ENCODE measurements at places on chromosomes 7 and 10.

DNA sequence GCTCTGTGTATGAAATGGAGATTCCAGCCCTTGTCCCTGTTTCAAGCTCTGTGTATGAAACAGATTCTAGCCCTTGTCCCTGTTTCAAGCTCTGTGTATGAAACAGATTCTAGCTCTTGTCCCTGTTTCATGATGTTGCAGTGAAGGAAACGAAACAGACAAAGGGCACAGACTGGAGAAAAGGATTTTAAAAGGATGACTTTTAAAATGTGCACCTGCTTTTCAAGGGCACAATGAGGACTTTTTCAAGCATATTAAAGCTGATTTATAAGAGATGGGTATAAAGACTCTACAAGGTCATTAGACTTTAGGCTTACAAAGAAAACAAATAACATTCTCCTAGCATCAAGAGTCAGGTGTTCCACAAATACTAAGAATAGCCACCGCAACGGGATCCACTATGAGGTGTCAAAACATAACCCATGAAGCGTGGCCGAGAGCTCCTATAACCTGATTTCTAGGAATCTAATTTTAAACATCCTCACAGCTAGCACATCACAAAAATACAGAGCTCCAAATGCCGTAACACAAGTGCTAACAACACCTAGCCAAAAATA is 29.0 kb downstream of the DIP2C start:
- DNase-seq: no peak

DNA sequence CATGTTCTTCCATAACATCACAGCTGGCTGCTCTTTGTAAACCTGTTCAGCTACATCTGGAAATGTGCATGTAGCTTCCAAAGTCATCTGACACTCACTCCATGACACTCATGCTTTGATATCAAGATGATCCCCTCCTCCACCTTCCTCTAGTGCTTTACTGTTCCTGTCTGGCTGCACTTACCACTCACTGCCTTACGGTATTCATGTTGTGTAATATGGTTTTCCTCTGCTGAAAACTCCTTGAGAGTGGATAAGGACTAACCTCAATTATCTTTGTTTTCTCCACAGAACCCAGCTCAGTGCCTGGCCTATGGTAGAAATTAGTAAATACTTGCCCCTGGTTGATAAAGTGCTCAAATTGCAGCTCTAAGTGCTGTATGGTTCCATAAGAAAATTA is 483.9 kb downstream of the HTR7 start:
- no peak for DNase-seq

GRCh38 chr10:101450277-101451080 is 96.5 kb downstream of the BTRC start:
- no peak for DNase-seq

GRCh38 chr10:73809061-73809818 is 2.2 kb downstream of the NDST2 start:
- no peak for DNase-seq

DNA sequence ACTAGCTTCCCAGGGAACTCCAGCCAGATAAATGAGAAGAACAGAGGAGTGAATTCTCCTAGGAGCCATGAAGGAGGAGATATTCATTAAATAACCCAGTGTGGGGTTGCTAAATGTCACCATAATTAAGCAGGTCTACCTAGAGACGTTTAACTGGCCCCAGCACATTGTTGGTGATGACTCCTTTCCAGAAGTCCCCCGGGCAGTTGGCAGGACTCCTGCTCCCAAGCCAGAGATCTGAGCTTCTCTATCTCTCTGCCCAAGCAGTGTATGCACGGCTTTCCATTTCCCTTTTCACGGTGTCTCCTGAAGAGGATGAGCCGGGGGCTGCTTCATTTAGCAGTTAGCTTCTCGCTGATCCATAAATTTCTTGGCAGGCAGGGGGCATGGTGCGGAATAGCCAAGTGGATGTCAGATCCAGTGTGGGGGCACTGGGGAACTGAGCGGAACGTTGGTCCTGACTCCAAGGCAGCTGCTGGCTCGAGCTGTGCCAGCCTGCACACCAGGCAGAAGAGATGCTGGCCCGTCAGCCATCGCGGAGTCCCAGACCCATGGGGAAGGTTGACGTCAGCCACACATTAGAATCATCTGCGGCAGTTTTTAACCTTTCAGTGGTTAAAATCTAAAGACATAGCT is 142.0 kb upstream of the NPY start:
- DNase-seq: no peak

DNA sequence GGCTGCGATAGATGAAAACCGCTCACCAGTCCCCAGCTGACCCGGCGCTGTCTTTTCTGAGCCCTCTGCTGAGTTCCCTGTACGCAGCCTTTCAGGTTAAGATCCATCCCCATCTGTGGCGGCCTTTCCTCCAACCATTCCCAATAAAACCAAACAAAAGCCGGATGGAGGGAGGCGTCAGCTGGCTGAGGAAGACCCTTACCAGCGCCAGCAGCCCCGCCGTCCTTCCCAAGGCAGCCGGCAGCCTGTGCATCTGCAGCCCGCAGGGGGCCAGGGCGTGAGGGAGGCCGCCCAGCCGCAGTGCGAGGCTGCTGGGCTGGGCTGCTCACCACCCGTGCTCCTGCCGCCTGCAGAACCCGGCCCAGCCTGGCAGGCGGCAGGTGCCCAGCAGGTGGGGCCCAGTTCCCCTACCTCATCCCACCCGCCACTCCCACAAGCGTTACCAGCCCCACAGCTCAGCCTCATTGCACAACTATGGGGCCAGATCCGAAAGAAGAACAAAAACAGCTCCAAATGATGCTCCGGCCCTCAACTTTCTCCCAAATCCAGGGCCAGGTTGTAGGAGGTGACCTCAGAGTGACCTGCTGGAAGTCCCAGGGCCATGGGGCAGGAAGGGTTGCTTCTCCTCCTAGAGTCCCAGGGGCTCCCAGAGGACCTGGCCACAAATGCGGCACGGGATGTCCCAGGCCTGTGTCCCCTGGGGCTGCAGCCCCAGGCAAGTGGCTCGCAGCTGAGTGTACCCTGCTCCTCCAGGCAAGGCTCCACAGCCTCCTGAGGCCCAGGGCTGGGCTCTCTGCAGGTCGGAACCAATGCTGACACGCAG is 23.8 kb downstream of the PAPOLB start:
- no peak for DNase-seq

- DNase-seq: no peak
These were observed 131.9 kb downstream of the LYZL1 start for GRCh38 chr10:29420744-29421143.

GRCh38 chr7:127870231-127870907 is 160.9 kb downstream of the LRRC4 start:
- no peak for DNase-seq

GRCh38 chr7:82699773-82700186 is 256.2 kb upstream of the CACNA2D1 start:
- DNase-seq: no peak

GRCh38 chr7:116180302-116180701 is 30.0 kb upstream of the TES start:
- no peak for DNase-seq

- DNase-seq: no peak
These were observed 72.7 kb upstream of the PRKG1 start for GRCh38 chr10:51001587-51001986.

- no peak for DNase-seq
These were observed 30.1 kb upstream of the INPP5A start for GRCh38 chr10:132507409-132507955.

DNA sequence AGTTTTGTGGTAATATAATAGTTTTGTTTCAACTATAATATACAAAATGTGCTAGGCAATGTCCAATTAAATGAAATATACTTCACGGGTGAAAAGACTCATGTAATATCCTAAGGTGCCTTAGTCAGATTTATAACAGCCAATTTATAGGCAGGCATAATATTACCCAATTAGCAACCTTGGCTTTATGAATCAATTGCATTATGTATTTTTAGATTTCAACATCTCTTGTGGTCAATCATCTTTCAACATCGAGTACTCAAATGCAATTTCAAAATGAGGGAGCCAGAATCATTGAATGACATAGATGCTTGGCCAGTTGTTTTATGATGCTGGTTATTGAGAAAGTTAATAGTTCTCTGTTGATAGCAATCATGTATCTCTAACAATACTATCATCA is 110.3 kb upstream of the SP8 start:
- DNase-seq: no peak

GRCh38 chr7:30249316-30249715 is 35.1 kb upstream of the ZNRF2 start:
- no peak for DNase-seq

DNA sequence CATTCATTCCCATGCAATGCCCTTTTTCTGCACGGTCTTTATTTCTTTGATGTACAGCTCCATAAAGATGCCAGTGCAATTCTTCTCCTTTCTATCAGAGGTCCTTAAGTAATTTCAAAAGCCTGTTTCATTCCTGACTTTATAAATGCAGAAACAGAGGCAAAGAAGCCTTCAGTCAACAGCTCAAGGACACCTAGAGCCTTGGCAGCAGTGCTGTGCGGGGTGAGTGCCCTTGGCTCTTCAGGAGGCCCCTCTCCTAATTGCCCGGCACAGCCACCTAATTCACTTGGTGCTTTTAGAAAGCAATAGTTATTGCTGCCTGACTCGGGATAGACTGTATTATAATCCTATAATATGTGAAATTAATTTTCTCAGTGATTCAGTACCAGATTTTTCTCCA is 169.6 kb upstream of the KLF6 start:
- DNase-seq: no peak

DNA sequence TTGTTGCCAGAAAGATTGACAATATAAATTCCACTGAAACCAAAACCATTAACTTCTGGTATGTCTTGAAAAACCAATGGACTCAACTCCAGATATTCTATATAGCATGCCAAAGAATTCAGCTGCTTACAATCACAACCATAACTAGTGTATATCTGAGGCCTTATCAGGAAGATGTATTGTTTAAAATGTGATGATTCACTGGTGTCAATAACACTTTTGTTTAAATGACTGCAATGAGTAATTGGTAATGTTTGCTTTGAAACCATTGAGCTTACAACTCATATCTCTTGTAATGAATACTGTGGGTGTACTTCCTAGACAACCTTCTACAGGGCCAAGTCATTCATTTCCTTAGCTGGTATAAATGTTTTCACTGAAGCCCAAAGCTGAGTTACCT is 727.9 kb upstream of the KCND2 start:
- DNase-seq: no peak
